NCI-H82 (cell line): ENCODE measurements at places on chromosomes 2 and 18.

- peak; percentile 67 for DNase-seq
Observed at GRCh38 chr2:158969715-158970240, 1.3 kb downstream of the TANC1 start.

DNA sequence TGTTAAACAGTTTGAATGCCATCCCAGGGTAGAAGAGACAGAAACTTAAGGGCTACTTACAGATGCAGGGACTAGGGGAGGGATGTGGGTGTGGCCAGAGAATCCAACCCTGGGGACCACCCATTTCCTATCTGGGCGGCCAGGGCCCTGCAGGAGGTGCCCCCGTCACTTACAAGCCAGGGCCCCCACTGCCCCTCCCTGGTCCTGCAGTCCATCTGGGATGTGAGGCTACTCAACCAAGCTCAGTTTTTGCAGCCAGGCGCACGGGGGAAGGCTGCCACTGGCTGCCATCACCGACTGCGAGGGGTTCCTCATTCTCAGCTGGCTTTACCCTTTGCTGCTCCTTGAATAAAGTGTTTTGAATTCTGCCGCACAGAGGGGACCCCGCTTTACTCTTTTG lies 42.1 kb downstream of the RRM2 start:
- no peak for DNase-seq

- DNase-seq = no peak
Observed at GRCh38 chr2:72000110-72000509, 147.6 kb downstream of the CYP26B1 start.

GRCh38 chr2:182824056-182824766 lies 42.2 kb downstream of the FRZB start:
- DNase-seq = no peak

DNA sequence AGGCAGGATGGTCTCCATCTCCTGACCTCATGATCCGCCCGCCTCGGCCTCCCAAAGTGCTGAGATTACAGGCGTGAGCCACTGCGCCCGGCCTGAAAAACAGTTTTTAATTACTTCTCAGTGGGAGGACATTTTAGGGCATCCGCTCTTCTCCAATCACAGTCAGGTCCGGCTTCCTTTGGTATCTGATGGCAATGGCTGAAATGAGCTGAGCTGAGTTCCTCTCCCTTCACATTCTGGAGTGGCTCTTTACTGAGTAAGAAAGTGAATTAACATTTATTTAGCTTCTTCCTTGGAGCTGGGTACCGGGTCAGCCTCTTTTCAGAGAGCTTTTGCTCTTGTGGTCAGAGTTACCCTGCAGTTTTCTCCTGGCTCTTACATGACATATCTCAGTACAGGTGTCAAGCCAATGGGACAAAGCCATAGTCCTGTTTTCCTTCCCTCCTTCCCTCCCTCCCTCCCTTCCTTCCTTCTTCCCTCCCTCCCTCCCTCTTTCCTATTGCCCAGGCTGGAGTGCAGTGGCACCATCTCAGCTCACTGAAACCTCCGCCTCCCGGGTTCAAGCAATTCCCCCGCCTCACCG lies 1.1 kb upstream of the TTC27 start:
- no peak for DNase-seq

GRCh38 chr2:217456016-217456415 lies 546.8 kb downstream of the TNS1 start:
- DNase-seq = no peak

GRCh38 chr18:51188024-51188701 lies 9.3 kb downstream of the MEX3C start:
- DNase-seq = no peak

- DNase-seq = peak; percentile 7
Observed at GRCh38 chr18:48808476-48808875, 142.3 kb downstream of the SMAD7 start.

- no peak for DNase-seq
Observed at GRCh38 chr2:146844226-146844990, 1000.4 kb upstream of the ACVR2A start.

- no peak for DNase-seq
Observed at GRCh38 chr18:8081267-8081666, 514.2 kb downstream of the PTPRM start.

DNA sequence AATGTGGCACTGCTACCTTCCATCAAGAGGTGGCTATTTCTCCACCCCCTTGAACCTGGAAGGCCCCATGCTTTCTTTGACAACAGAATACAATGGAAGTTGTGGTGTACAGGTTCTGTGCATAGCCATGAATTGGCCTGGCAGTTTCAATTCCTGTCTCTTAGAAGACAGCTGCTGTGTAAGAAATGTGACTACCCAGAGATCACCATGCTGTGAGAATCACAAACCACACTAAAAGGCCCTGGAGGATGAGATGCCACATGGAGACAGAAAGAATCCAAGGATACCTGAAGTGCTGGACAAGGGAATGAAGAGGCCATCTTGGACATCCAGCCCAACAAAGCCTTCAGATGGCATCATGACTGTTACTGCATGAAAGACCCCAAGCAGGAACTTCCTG lies 47.7 kb upstream of the EHBP1 start:
- DNase-seq = no peak
